Daoy (cell line): ENCODE measurements at places on chromosomes 2 and 18.

- DNase-seq = no peak
Observed at GRCh38 chr2:240789051-240789453, 31.0 kb downstream of the KIF1A start.

- DNase-seq = peak; percentile 34
Observed at GRCh38 chr2:163345795-163346573, 389.8 kb downstream of the FIGN start.

DNA sequence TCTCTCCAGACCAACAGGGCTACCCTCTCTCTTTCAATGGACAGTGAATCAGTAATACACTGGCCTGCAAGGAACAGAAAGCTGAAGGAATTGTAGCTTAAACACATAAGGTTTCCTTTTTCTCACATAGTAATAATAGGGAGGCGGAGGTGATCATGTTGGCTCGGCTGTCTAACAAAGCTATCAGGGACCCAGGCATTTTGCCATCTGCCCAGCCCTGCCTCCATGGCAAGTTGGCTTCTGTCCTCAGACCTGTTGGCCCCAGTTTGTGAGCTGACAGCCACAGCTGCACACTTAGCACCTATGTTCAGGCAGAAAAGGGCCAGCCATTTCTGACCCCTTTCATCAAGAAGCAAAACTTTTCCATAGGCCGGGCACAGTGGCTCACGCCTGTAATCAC is 2.0 kb upstream of the CHRNG start:
- no peak for DNase-seq

GRCh38 chr2:235146206-235146605 is 194.4 kb downstream of the SH3BP4 start:
- no peak for DNase-seq

GRCh38 chr2:138447889-138448570 is 53.5 kb upstream of the SPOPL start:
- DNase-seq = no peak

- no peak for DNase-seq
Observed at GRCh38 chr2:116687371-116687770, 1127.1 kb upstream of the DDX18 start.

- no peak for DNase-seq
Observed at GRCh38 chr2:24262421-24262970, 87.6 kb downstream of the FAM228A start.

DNA sequence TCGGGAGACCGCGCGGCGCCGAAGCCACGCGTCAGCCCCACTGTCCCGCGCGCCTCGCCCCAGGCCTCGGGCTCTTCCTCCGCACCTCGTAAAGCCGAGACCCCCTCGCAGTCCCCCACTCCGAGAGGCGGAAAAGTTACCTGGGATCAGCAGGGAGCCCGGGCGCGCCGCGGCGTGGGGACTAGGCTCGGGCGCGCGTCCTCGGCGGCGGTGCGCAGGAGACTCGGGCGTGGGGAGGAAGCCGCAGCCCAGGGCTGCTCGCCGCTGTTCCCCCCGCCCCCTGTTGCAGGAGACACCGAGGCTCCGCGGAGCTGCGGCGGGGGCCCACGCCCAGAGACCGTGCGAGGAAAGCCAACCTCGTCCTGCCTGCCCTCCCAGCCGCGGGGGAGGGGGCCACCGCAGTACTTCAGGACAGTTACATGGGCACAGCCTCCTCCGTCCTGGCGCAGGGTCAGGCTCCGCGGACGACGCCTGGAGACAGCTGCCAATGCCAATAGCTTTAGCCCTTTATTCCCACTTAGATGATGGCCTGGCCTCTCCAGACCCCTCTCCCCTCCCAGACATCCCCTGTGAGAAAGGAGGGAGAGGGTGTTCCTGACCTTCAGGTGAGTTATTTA is at the start of gene EPB41L3:
Gene EPB41L3, minus strand, starts transcription at position 225 of the 617 bp plus-strand sequence. CDS start 54,814 bp downstream, outside the sequence.
- peak; percentile 33 for DNase-seq

- DNase-seq = no peak
Observed at GRCh38 chr2:121670181-121670580, 20.9 kb upstream of the CLASP1 start.

- DNase-seq = no peak
Observed at GRCh38 chr2:218501665-218502064, 66.5 kb downstream of the USP37 start.

DNA sequence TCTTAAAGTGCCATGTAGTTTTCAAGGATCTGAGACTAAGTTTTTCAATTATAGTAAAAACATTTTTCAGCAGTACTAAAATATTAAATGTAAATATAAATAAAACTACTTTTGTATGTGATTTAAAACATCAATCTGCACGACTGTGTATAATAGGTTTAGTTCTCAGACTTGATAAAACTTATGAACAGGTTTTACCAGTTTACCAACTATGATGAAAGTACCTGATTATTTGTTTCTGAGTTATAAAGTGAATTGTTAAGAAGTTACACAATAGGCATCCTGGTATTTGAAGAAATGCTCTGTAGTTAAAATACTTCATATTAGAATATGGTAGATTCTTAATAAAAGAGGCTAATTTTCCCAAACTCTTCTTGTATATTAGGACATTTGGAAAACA is 14.8 kb downstream of the RELCH start:
- no peak for DNase-seq

DNA sequence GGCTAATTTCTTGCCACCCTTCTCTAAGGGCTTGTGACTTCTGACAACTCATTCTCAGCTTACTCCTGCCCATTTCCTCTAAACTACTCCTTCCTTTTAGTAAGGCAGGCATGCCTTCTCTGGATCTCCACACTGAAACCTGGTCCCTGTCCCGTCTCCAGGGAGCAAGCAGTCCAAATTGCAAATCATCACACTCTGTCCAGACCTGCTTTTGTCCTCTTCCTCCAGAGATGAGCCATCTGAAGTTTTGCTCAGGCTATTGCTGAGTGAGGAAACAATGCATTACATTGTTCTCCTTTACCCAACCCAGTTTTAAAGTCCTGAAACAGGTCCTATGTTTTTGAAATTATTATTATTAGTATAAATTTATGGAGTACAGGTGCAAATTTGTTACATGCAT is 57.3 kb downstream of the ARHGAP25 start:
- DNase-seq = no peak

DNA sequence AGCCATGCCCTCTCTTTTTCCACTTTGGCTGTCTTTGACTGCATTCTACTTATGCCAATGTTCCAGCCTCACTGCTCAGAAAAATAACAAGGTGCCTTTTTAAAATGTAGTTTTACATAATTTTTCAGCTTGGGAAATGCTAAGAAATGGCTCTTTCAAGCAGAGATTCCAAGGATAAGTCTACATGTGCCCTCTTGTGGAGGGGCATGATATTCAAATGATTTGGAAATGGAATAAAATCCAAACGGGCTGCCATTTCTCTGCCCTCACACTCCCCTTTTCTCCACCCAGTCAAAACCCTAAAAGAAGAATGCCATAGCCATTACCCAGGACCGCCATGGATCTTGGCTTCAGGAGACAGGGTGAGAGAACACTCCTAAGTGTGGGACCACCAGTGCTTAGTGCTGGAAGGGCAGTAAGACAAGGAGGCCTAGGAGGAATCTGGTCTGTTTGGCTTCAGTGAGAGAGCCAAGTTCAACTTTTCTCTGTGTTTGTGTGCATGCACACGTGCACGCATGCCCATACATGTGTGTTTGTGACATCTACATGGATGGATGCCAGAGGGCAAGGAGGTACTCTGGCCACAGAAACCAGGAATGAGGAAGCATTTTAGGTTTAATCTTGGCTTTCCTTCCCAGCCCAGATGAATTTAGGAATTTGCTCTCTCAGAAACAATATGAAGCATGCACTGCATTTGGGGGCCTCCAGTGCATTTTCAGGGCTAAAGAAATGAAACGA is 174.0 kb upstream of the SLC14A2 start:
- no peak for DNase-seq

DNA sequence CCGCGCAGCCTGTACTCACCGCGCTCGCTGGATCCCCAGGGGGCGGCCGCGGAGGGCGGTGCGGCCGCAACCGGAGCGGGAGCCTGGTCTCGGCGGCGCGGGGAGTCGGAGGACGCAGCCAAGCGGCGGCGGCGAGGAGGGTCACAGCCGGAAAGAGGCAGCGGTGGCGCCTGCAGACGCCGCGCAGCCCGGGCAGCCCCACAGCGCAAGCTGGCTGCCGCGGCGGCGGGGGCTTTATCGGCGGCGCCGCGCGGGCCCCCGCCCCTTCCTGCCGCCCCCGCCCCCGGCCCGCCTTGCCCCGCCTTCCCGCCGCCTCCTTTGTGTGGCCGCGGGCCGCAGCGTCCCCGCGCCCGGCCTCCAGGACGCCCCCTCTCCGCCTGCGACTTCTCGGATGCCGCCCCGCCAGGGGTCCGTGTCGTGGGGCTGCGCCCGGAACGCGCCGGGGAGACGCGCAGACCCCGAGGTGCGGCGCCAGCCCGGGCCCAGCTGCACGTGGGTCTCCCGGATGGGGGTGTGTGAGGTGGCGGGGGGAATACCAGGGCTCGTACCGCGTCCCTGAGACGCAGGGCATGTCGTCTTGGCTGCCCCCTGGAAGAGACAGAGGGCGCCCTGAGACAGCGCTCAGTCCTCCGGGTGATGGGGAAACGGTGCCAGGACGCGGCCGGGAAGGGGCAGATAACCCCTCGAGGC is at the start of gene SERPINE2:
Gene SERPINE2, minus strand, starts transcription at position 207 of the 690 bp plus-strand sequence. CDS start 37,386 bp downstream, outside the sequence.
- peak; percentile 82 for DNase-seq

- DNase-seq = peak; percentile 25
Observed at GRCh38 chr2:217835931-217836891, 166.6 kb downstream of the TNS1 start.

- DNase-seq = no peak
Observed at GRCh38 chr18:46478796-46479195, 178.2 kb downstream of the LOXHD1 start.

DNA sequence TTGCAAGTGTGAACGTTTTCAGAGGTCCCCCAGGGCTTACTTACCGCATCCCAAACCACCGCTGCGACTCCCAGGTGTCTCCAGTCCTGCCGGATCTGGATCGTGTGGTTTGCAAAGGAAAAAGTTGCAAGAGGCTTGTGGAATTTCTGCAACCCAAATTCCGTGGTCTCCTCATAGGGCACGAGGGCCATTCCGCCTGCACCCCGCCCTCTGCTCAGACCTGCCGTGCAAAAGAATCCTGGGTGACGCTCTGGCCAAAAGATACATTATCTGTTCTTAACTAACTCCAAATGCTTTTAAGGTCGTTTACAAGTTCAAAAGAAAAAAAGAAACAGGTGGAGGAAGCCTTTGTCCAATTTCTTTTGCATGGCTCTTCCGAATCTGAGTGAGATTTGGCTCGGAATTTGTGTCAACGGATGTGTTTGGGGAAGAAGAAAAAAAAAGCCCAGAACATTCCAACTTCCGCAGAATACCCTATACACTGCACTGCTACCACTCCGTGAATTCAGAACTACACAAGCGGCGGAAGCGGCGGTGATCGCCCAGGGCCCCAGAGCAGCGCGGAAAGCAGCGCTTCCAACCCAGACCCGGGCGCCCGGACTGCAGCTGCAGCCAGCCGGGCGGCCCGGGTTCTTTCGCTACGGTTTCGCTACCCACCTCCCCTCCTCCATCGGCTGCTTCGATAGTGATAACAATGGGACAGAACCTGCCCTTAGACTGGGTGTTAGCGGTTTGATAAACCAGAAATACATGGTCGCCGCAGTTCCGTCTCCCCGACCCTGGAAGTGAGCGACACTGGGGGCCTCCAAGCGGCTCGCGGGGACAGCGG is 795 bp downstream of the METTL21A start:
- DNase-seq = peak; percentile 79

DNA sequence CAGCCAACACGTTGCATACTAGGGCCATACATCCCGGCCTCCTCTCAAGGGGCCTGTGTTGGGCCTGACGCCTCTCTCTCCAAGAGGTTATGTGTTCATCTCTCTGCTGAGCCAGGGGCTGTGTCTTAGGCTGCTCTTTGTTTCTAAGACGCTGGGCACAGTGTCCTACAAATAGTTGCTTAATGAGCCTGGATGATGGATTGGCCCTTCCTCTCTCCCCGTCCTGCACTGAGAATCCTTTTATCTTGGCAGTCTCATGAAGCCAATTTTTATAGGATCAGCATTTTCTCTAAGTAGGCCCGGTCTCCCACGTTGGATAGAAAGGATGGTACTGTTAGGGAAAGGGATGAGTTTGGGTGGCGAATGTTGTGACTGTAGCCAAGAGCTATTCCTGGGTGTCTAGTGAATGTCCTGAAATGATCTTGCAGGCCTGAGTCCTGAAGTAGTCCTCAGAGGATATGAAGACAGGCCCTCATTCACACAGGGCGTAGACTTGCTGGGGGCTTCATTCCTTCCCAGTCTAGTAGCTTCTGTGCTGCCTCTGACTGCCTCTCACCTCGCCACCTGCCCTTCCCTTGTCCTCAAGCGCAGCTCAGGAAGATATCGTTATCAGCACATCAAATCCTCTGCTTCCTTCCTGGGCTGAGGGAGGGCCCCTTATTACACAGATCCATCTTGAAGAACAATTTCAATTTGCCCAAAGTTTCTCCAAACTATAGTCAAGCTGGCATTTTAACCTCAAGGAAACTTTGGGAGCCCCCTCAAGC is 8.8 kb downstream of the LBH start:
- DNase-seq = no peak

DNA sequence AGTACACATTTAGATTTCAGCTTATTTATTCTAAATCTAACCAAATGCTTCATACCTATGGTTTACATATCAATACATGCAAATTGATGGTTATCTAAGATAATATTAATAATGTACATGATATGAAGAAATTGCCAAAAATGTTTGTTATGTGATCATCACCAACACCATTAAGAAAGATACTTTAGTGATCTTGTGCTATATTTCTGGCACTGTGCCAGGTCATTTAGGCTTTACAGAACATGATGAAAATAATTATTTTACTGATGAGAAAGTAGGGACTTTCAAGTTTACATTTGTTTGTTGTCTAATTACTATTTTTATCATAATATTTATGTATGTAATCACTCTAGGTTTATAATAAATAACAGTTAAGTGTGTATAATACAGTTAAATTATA is 158.3 kb downstream of the GULP1 start:
- no peak for DNase-seq

- DNase-seq = no peak
Observed at GRCh38 chr2:14016289-14016955, 616.1 kb upstream of the LRATD1 start.

GRCh38 chr2:43314299-43314927 is 88.0 kb upstream of the ZFP36L2 start:
- no peak for DNase-seq

- no peak for DNase-seq
Observed at GRCh38 chr2:16509042-16509441, 156.6 kb downstream of the CYRIA start.

GRCh38 chr2:240494194-240494793 is 58.8 kb downstream of the GPC1 start:
- no peak for DNase-seq

GRCh38 chr2:202786842-202787241 is 84.7 kb downstream of the ICA1L start:
- no peak for DNase-seq

DNA sequence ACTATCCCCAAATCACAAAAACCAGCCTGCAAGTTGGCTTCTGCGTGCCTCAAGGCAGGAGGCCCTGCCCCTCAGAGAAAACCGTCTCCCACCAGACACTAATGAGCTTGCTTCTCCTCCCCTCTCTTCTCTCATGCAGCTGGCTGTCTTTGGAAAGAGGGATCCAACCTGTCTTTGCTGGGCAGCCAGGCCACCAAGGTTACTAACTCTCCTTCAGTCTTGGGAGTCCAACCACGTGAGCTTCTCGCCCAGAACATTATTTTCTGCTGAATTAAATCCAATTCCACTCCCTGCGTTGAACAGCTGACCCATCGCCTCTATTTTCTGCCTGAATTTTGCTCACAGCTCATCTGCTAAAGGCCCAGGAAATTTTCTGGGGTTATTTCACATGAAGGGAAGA is 291.3 kb upstream of the NCKAP5 start:
- DNase-seq = no peak

- no peak for DNase-seq
Observed at GRCh38 chr2:38776531-38776930, 1.5 kb upstream of the GEMIN6 start.
